Stimulated activated naive CD4-positive, alpha-beta T cell (primary cell): ENCODE measurements at places on chromosomes 3 and 15.

- no peak for DNase-seq
These were observed 1007.2 kb upstream of the ALCAM start for GRCh38 chr3:104359546-104359945.

DNA sequence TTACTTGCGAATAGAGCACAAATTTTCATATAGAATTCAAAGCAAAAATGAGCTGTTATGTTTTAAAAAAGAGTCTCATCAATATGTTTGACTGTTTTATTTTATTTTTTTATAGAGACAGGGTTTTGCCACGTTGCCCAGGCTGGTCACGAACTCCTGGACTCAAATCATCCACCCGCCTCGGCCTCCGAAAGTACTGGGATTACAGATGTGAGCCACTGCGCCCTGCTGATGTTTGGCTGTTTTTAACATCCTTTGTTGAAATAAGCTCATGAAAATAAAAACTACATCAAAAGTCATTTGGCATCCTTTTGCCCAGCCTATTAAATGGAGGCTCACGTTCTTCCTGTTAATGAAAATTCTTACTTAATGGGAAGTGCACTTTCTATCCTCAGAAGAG lies 154.7 kb downstream of the ATP10A start:
- no peak for DNase-seq

- DNase-seq, result no peak
These were observed 14.5 kb downstream of the ARF4 start for GRCh38 chr3:57582474-57583168.

DNA sequence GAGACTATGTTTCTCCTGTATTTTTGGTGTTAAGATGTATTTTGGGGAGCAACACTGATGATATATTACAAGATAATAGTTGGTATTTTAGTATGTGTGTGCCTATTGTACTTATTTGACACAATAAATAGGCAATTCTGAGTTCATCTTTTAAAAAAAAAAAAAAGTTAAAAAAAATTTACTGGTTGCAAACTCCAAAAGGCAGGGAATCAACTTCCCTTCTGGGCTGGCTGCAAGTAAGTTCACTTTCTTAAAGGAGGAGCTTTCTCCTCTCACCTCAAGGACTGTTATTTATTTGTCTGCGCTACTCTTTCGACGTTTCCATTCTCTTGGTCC lies 335 bp upstream of the VPS8 start:
- no peak for DNase-seq

DNA sequence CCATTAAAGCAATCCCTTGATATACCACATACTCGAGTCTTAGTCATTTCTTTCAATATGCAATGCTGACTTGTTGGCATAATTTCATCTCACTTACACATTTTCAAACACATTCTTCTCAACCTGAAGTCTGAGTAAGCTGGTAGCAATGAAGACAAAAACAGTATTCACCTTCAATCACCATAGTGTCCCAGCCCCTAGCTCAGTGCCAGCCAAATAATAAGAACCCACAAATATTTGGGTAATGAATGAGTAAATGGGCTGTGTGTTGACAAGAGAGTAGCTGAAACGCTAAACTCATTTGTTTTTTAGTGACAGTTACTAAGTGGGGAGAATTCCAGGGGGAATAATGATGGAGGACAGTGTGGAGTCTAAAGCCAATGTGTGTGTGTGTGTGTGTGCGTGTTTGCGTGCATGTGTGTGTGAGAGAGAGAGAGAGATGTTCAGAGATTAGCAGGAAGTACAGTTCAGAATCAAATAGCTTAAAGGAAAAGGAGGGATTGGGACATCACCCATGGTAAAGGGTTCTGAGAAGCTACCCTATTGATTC lies 165.7 kb downstream of the GAP43 start:
- no peak for DNase-seq

GRCh38 chr3:102060814-102061213 lies 211.5 kb downstream of the NFKBIZ start:
- no peak for DNase-seq

DNA sequence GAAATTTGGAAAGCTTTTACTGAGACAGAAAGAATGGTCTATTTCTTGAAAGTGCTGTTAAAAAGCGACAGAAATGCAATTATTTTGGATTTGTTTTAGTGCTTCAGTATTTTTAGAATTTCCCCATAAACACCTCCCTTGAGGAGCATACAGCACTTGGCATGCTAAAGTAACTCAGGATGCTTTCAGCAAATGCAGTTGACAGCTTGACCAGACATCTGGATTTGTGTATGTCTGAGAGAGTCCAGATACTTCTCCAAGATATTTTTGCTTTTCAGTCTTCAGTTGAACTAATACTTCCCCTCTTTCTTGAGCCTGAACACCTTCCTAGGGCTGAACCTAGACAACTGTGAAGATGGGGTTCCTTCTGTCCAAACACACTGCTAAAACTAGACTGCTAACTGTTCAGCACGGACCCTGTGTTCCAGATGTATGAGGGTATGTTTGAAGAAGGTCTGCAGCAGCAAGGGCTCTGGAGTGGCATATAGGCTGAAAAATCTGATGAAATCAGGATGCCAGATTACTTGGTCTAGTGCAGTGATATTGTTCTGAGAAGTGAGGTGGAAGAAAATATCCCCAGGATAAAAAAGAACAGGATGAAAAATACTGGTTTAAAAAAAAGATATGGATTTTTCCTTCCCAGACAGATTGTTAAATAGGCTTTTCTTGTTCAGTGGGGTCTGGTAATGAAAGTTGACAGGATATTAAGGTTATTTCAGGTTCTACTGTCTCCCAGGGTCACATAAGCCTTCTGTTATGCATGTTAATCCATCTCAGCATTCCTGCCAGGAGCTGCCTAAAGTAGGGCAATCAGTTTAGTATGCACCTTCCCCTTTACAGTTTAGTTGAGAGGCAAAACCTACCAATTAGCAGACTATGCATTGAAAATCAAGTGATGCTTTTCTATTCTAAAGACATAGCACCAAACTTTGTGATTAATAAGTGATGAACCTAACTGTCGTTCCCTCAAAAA lies 516.9 kb upstream of the TBL1XR1 start:
- DNase-seq, result no peak

- no peak for DNase-seq
These were observed 310.1 kb upstream of the RGMA start for GRCh38 chr15:93399121-93399520.

DNA sequence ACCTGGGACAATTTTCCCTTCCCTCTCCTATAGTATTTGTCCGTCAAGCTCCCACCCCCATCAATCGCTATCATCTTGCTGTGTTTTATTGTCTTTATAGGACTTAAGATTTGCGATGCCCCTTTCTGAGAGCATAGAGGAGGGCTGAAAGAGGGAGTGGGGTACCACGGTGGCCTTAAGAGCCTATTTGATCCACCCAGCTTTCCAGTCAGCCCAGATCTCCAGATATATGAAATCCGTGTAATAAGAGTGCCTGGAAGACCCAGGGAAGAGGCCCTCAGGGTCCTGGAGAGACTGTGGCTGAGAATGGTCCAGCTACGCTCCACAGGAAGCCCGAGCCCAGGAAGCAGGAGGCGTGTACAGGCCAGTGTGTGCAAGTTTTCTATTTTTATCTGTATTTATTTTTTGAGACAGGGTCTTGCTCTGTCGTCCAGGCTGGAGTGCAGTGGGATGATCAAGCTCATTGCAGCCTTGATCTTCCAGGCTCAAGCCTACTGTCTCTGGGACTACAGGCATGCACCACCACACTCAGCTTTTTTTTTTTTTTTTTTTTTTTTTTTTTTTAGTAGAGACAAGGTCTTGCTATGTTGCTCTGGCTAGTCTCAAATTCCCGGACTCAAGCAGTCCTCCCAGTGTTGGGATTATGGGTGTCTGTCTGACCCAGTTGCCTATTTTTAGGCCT lies 964 bp upstream of the NCKIPSD start:
- DNase-seq, result no peak

- no peak for DNase-seq
These were observed 14.7 kb upstream of the RHO start for GRCh38 chr3:129513705-129514104.

DNA sequence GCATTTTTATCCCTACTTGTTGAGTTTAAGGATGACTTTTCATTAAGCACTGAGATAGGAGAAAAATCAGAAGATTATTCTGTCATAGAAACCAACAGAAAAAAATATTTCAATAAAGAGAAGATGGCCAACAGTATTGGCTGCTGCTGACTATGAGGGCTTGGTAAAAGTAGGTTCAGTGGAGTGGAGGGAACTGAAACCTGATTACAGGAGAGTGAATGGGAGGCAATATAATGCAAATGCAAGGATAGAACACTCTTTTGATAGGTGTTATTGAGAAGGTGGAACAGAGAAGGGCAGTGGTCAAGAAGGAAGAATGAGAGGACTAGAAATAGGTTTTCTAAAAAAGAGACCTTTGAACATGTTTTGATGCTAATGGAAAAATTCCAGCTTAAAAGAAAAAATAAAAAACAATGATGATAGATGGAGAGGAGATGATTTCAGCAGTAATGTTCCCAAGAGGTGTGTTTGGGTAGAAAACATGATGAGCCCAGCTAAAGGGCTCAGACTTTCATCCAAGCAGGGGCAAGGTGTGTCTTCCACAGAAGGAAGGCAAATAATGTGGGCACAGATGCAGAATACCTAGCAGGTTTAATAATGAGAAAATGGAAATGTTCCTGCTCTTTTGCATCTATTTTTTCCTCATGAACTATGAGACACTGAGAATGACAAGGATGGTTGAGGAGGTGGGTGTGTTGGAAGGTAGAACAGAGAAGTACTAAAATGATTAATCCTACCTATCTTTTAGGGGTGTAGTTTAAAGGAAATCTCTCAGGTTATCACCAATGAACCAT lies 397.9 kb upstream of the GOLIM4 start:
- DNase-seq, result no peak

DNA sequence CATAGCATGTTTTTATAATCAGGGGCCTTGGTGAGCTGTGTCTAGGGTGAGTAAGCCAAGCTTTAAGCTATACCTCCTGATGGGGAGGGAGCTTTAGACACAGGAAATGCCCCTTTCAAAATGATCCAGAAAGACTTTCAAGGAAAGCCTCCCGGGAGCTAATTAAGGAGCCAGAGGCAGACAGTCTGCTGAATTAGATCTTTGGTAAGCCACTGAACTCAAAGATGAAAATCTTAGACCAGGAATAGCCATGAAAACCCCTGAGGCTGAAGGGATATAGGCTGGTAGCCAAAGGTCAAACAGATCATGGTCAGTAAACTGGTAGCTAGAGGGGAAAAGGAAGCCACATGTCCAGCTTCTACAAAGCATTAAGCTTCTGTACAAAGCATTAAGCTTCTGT lies 42.7 kb upstream of the GAP43 start:
- DNase-seq, result no peak

GRCh38 chr3:132657869-132658747 lies 1.5 kb downstream of the ACAD11 start:
- DNase-seq, result no peak

- no peak for DNase-seq
These were observed 17.3 kb downstream of the KPNA1 start for GRCh38 chr3:122497425-122497824.

GRCh38 chr3:73500321-73500720 lies 124.4 kb downstream of the PDZRN3 start:
- DNase-seq, result no peak

GRCh38 chr3:169060037-169060436 lies 603.5 kb downstream of the MECOM start:
- DNase-seq, result no peak

DNA sequence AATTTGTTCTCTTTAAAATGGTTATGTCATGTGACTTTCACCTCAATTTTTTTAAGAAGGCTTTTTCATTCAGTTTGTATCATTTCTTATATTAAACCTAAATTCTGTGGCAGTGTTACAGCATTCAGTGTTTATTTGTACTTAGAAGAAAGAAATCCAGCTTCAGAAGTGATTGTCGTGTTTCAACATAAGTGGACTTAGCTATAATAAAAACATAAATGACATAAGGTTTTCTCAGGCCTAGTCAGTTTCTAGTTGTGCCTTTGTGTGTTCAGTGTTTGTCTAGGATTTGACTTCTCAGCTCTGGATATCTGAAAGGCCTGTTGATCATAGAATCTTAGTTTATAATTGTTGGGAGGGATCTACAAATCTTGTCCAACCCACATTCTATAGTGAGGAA lies 80.5 kb downstream of the STT3B start:
- DNase-seq, result no peak

DNA sequence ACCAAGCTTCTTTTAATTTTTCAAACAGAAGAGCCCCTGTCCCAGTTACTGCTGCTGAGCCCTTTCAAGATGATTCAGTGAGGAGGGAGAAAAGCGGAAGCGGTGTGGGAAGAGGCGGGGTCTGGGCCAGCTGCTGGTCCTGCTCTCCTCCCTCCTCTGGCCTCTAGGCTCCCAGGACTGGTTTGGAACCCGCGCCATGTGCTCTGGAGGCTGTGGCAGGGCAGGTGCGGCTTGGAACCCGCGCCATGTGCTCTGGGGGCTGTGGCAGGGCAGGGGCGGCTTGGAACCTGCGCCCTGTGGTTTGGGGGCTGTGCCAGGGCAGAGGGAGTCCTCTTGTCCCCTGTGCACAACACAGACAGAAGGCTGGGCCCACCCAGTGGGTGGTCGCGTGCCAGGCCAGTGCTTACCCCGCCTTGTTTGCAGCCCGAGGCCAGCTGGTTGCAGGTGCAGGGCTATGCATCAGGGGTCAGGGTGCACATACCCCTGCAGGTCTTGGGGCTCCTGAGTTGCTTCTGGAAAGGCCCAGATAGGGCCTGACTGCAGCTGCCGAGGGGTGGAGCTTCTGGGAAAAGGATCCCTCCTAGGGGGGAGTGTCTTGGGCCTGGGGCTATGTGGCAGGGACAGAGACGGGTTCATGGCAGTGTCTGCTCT lies 12.2 kb downstream of the ALG1L2 start:
- no peak for DNase-seq

DNA sequence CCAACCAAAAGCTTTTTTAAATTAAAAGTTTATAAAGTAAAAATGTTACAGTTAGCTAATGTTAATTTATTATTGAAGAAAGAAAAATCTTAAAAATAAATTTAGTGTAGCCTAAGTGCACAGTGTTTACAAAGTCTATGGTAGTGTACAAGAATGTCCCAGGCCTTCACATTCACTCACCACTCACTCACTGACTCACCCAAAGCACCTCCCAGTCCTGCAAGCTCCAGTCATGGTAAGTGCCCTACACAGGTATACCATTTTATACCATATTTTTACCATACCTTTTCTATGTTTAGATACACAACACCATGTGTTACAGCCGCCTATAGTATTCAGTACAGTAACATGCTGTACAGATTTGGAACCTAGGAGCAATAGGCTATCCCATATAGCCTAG lies 29.1 kb downstream of the SSR3 start:
- no peak for DNase-seq

- DNase-seq, result no peak
These were observed 150.8 kb upstream of the DPH6 start for GRCh38 chr15:35696767-35697231.
